ENCODE measurements at places on chromosomes 11 and 22.
A peak's percentile ranks its signal among the peaks of the same experiment; 100 is the strongest.

DNA sequence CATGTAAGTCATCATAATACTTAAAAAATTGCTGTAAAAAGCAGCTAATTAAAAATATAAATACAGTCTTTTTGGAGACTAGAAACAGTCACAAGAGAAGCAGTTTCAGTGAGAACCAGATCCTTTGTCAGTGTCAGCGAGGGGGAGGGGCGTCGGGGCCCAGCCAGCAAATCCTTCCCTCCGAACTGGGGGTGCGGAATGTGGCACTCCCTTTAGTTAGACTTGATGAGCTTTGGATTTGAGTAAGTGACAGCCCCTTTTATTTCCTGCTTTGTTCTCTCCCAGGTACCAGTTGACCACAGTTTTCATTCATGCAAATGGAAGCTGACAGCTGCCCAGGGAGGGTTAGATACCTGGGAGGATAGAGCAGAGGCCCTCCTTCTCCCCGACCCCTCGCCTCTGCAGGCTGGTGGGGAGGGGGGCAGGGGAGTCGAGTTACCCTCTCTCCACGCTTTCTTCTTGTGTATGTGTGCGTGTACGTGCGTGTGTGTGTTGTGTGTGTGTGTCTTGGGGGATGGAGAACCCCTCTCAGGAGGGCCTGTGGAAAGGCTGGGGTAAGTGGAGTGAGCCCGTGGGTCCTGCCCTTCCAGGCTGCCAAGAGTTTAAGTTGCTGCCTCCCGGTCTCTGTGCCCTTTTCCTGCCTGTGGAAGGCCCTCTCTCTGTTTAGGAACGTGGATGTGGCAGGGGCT, 38.3 kb downstream of the PTPRJ start:
- peak; percentile 77 for DNase-seq

- no peak for DNase-seq
Observed at GRCh38 chr11:3101921-3102640, 44.9 kb upstream of the CARS1 start.

- DNase-seq, result no peak
Observed at GRCh38 chr11:97229936-97230335, 840.1 kb downstream of the JRKL start.

- peak; percentile 81 for DNase-seq
Observed at GRCh38 chr11:70399681-70400112, 1.4 kb downstream of the CTTN start.

DNA sequence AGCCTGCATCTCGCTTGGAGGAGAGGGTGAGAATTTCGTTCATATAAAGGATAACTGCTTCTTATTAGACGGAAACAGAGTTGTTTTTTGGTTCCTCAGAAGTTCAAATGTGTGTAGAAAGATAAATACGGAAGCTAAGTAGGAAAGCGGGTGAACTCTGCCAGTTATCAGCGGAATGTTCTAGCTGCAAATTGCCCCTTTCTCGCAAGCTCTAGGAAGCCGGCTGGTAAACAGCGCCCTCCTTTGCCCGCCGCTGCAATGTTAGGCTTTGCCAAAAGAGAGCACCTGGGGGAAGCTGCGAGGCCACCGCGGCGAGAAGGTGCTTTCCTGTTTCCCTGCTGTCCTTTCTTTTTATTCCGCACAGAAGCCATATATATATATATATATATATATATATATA, 67.0 kb downstream of the IGLL5 start:
- peak; percentile 58 for DNase-seq

GRCh38 chr11:127013550-127013949, 13.0 kb upstream of the KIRREL3 start:
- no peak for DNase-seq

DNA sequence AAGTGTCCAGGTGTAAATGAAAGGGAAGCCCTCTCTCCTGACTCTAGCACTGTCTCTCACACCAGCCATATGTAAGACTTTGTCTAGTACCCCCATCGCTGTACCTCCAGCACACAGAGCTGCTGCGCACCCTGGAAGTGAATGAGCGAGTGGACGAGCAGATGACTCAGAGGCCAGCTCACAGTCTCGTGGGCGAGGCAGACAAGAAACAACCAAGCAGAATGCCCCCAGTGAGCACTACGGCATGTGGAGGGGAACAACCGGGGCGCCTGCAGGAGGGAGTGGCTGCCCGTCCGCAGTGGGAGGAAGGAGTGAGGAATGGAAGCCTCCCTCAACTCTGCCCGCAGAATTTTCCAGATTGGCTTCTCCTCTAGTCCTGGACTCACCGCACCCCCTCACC, 46.4 kb downstream of the MCM5 start:
- DNase-seq, result peak; percentile 59

DNA sequence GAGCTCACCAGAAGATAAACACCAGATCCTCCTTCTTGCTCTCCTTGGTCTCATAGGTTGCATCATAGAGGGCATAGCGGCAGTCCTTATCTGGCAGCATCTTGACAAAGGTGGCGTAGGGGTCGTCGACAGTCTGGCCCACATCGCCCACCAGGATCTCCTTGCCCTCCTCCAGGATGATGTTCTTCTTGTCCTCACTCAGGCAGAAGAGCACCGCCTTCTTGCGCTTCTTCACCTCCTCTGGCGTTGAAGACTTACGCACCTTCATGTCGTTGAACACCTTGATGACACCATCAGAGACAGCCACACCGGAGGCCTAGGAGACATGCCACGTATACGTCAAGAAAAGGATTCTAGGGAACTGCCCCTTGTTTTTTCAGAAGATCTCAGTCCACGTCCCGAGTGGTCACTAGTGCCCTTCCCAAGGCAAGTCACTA, 2.0 kb downstream of the CFL1 start:
- DNase-seq, result no peak

DNA sequence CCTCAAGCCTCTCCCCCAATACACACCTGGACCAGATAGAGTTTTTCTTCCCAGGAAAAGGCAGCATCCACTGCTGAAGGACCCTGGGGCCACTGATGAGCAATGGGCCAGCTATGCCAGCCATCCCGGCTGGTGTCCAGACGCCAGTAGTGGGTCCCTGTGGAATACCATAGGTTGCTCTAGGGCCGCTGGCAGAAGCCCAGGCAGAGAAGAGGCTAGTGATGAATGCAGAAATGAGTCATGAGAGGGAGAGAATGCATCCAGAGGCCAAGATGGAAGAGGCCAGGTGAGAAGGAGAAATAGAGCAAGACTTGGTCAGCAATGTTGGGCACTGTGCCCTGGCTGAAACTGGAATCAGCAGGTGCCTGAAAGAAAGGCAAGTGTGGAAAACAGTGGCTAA, 8.9 kb downstream of the HPX start:
- no peak for DNase-seq

- no peak for DNase-seq
Observed at GRCh38 chr11:12026331-12027211, 18.1 kb upstream of the DKK3 start.

DNA sequence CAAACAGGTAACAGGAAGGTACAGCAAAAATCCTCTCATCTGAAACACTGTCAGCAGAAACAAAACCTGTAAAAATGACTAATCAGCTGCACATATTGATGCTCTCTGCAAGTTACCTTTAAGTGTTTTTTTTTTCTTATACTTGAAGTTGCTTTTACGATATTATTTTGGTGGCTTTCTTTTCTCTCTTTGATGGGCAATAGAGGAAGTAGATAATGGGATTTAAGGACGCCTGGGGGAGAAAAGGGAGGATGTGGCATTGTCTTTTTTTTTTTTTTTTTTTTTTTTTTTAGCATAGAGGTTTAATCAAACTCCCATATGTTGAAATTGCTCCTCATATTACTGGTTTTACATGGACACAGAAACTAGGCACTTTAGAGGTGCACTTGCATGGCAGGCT, 11.4 kb upstream of the ADSL start:
- DNase-seq, result no peak

DNA sequence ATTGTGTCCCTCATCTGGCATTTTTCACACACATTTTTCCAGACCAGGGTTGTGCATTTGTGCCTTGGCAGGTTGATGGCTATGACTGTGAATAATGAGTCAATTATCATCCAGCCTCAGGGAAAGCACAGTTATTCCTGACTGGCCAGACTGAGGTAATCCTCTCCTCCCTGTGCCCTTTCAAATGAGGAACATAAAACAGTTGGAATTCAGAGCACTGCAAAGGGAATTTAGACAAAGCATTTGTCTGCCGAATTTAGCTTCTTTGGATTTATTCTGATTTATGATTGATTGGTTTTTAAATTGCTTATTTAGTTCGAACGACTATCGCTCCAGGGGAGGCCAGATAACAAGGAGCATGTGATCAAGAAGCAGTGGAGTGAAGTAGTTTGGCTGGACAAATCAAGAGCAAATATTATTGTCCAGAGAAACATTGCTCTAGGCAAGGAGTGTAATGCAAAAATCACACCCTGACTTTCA, 30.8 kb upstream of the RAG2 start:
- DNase-seq, result peak; percentile 24

Data from stomach (tissue), 19 donors.